ENCODE measurements at places on chromosomes 3 and 15.

GRCh38 chr3:23950293-23950692 is 5.2 kb downstream of the NR1D2 start:
- DNase-seq: no peak

- no peak for DNase-seq
Observed at GRCh38 chr15:82186161-82186560, 76.4 kb downstream of the EFL1 start.

GRCh38 chr3:50649451-50649931 is 25.2 kb upstream of the DOCK3 start:
- no peak for DNase-seq

GRCh38 chr15:80790236-80790635 is 11.1 kb downstream of the CEMIP start:
- DNase-seq: no peak

- DNase-seq: no peak
Observed at GRCh38 chr3:158106766-158107471, 699 bp upstream of the SHOX2 start.

GRCh38 chr15:100220058-100220768 is 121.6 kb downstream of the ADAMTS17 start:
- DNase-seq: no peak

DNA sequence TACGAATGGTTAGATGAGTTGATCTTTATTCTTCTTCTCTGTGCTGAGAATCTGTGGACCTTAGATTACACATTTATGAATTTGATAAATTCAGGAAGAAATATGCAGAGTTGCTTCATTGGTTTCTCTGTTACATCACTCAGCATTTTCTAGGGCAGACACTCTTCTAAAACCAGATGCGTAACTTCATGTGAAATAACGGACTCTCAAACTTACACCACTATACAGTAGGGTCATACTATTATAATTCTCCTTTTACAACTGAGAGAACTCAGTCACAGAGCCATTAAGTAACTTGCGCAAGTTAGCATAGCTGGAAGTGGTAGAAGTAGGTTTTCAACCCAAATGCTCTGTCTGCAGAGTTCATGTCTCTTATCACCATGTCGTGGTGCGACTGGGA is 5.7 kb downstream of the TMEM207 start:
- no peak for DNase-seq

- DNase-seq: no peak
Observed at GRCh38 chr3:14525685-14526631, 14.2 kb downstream of the GRIP2 start.

GRCh38 chr3:58111513-58112184 is 99.1 kb downstream of the DNASE1L3 start:
- DNase-seq: no peak

GRCh38 chr3:13335059-13335458 is 85.1 kb downstream of the NUP210 start:
- no peak for DNase-seq

DNA sequence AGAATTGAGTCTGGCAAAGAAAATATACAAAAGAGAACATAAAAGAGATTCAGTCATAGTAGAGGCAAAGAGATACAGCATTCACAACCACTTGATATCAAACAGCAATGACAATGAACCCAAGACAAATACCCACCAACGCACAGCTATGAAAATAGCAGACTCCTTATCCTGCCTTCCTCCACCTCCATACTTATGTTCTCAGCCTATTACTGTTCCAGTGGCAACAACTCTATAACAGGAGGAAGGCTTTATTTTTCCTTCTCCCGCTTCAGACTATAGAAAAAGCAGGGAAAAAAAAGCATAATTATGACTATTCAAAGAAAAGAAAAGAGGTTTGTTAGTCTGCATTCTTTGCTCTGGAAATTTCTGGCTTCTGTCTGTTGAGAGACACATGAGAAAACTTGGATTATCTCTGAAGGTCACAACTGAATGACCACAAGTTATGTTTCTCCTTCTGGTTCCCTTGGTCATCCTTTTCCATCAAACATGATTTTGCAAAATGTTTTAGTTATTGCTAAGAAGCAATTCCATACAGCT is 81.2 kb upstream of the PLXND1 start:
- no peak for DNase-seq
